Adrenal gland (tissue), 19 donors: ENCODE measurements at places on chromosomes 7 and 10. TPM values are rescaled to one million over a fixed set of nuclear protein-coding genes. Genes with fewer than 3 reads are reported as not detected.

- H3K36me3 ChIP-seq = no peaks in the 10 kb centered on the region
- H3K4me1 ChIP-seq = no peaks in the 10 kb centered on the region
- no peak for DNase-seq
- H3K27me3 ChIP-seq = no peaks in the 10 kb centered on the region
- H3K4me3 ChIP-seq = no peak overlapping the region
Measured at GRCh38 chr7:9307131-9307530, 873.7 kb downstream of the NXPH1 start.

- no peaks in the 10 kb centered on the region for H3K36me3 ChIP-seq
- no peak overlapping the region for H3K4me3 ChIP-seq
Measured at GRCh38 chr10:97234400-97234799, 48.6 kb upstream of the SLIT1 start.

GRCh38 chr10:725302-725701, 35.8 kb upstream of the DIP2C start:
- H3K36me3 ChIP-seq = no peaks in the 10 kb centered on the region
- no peak for DNase-seq
- no peak overlapping the region for H3K4me3 ChIP-seq
- no peak overlapping the region for H3K27ac ChIP-seq
- H3K4me1 ChIP-seq = no peaks in the 10 kb centered on the region

DNA sequence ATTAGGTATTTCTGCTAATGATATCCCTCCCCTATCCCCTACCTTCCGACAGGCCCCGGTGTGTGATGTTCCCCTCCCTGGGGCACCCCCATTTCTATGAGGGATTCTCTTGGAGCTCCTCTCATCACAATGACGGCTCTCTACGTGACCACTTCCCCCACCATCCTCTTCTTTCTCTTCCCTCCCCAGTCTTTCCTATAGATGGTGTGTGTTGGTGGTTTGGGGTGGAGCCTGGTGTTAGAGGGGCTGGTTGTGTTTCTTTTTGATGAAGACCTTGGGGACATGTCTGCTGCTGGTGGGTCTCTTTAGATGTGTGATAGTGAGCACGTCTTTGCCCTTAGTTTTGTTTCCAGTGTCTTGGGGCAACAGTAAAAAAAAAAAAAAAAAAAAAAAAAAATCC, 28.6 kb downstream of the RPS24 start:
- H3K27me3 ChIP-seq = no peaks in the 10 kb centered on the region
- no peak for DNase-seq
- no peak overlapping the region for H3K27ac ChIP-seq
- H3K4me1 ChIP-seq = no peaks in the 10 kb centered on the region
- H3K4me3 ChIP-seq = no peak overlapping the region

- no peak overlapping the region for H3K27ac ChIP-seq
- H3K27me3 ChIP-seq = no peaks in the 10 kb centered on the region
- no peak overlapping the region for H3K4me3 ChIP-seq
Measured at GRCh38 chr7:96299496-96299895, 22.4 kb downstream of the SLC25A13 start.

DNA sequence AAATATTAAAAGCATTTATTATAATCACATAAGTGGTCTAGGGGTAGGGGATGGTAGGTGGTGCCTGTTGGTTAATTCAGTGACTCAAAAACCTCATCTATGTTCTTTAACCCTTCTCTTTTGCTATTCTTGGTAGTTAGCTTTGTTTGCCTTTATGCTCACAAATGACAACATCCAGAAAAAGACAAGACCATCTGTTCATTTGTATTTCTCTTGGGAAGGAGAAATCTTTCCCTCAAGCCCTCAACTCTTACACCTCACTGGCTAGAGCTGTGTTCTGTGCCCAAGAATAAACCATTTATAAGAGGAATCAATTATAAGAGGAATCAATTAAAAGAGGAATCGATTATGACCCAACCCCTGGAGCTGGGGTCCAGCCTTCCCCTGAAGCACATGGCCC, 10.8 kb upstream of the IFRD1 start:
- no peaks in the 10 kb centered on the region for H3K27me3 ChIP-seq
- no peak for DNase-seq
- H3K36me3 ChIP-seq = no peaks in the 10 kb centered on the region
- no peak overlapping the region for H3K4me3 ChIP-seq
- H3K4me1 ChIP-seq = no peaks in the 10 kb centered on the region

- no peaks in the 10 kb centered on the region for H3K36me3 ChIP-seq
- H3K27me3 ChIP-seq = no peaks in the 10 kb centered on the region
- peaks cover 12% of the 10 kb centered on the region for H3K4me1 ChIP-seq
- no peak overlapping the region for H3K4me3 ChIP-seq
Measured at GRCh38 chr10:124224331-124225028, 131.1 kb upstream of the CHST15 start.

DNA sequence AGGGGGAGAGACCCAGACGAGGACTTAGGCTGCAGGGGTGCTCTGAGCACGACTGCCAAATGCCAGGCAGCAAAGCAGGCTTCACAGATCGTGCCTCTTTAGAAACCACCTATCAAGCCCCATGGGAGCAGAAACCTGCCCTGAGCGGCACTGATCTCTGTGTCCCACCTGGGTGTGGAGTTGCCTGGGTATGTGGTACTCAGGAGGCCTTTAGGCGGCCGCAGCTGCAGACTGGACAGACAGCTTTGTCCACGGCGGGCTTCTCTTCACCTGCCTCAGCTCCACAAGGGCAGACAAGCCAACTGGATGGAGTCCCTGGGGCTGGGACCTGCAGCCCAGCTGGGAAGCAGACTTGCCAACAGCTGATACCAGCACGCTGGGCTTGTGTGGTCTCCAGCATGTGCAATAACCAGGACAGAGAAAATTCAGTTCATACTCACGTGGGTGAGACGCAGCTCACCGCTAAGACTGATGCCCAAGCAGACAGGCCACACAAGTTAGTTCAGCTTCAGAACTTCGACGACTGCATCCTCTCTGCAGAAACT, 163.2 kb downstream of the EBF3 start:
- no peaks in the 10 kb centered on the region for H3K27me3 ChIP-seq
- no peak overlapping the region for H3K4me3 ChIP-seq
- no peaks in the 10 kb centered on the region for H3K36me3 ChIP-seq
- H3K4me1 ChIP-seq = no peaks in the 10 kb centered on the region

SUV39H2 gene
- 1.8 TPM for polyA plus RNA-seq

DNA sequence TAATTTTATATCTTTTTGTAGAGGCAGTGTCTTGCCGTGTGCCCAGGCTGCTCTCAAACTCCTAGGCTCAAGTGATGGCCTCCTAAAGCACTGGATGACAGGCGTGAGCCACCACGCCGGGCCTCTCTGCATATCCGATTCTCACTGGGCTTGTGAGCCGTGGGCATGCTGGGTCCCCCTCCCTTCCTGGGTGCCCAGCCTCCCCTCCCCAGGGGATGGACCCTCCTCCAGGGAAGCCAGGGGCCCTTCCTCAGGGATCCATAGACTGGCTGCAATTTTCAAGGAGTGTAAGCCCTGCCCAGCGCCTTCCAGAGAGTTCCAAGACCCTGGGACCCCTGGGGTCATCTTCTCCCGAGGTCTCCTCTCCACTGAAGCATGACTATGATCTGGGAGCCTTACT, 23.7 kb upstream of the ELFN1 start:
- DNase-seq = no peak
- H3K27ac ChIP-seq = no peak overlapping the region
- no peaks in the 10 kb centered on the region for H3K36me3 ChIP-seq
- peaks cover 14% of the 10 kb centered on the region for H3K4me1 ChIP-seq
- peaks cover 14% of the 10 kb centered on the region for H3K27me3 ChIP-seq
- H3K4me3 ChIP-seq = no peak overlapping the region

- H3K36me3 ChIP-seq = no peaks in the 10 kb centered on the region
- H3K4me3 ChIP-seq = no peak overlapping the region
- no peaks in the 10 kb centered on the region for H3K27me3 ChIP-seq
- no peaks in the 10 kb centered on the region for H3K4me1 ChIP-seq
- DNase-seq = peak; percentile 5
- peak overlapping the region; percentile 79 for H3K27ac ChIP-seq
Measured at GRCh38 chr7:471191-471865, 48.3 kb downstream of the PDGFA start.

DNA sequence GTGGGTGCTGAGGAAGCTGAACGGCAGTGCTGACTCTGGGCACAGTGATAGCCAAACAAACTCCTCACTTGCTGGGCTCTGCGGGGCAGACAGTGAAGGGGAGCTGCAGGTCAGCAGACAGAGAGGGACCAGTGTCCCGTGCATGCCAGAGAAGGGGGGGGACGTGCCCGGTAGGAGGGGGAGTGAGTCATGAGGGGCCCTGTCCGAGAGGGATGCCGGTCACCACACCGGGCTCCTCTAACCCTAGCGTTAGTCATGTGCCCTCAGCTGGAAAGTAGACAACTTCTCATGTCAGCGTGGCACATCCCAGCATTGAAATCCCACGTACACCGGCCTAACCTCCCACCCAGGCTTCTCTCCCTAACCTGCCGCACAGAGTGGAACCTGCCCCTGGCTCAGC, 117.1 kb upstream of the DPP6 start:
- DNase-seq = no peak
- no peaks in the 10 kb centered on the region for H3K4me1 ChIP-seq
- H3K27ac ChIP-seq = no peak overlapping the region
- H3K27me3 ChIP-seq = no peaks in the 10 kb centered on the region
- H3K36me3 ChIP-seq = no peaks in the 10 kb centered on the region
- H3K4me3 ChIP-seq = no peak overlapping the region

MSMB gene
- not detected for polyA plus RNA-seq

EPHA1 gene
- polyA plus RNA-seq = 0.07 TPM

MOGAT3 gene
- polyA plus RNA-seq = not detected

- no peaks in the 10 kb centered on the region for H3K36me3 ChIP-seq
- H3K4me1 ChIP-seq = no peaks in the 10 kb centered on the region
- no peak overlapping the region for H3K4me3 ChIP-seq
- H3K27me3 ChIP-seq = no peaks in the 10 kb centered on the region
Measured at GRCh38 chr7:82755705-82756551, 312.4 kb upstream of the CACNA2D1 start.

GRCh38 chr7:50782375-50783208, at the start of gene GRB10:
GRB10 (minus strand) TSS chr7:50782896; CDS start chr7:50732322, 50,574 bp downstream.
- DNase-seq = peak; percentile 78
- no peaks in the 10 kb centered on the region for H3K27me3 ChIP-seq
- H3K36me3 ChIP-seq = no peaks in the 10 kb centered on the region
- H3K4me1 ChIP-seq = peaks cover 45% of the 10 kb centered on the region
- peak within 1 kb of the TSS; percentile 58 for H3K4me3 ChIP-seq

GRCh38 chr7:155181768-155182167, 111.6 kb downstream of the HTR5A start:
- H3K4me3 ChIP-seq = no peak overlapping the region
- no peak overlapping the region for H3K27ac ChIP-seq

DNA sequence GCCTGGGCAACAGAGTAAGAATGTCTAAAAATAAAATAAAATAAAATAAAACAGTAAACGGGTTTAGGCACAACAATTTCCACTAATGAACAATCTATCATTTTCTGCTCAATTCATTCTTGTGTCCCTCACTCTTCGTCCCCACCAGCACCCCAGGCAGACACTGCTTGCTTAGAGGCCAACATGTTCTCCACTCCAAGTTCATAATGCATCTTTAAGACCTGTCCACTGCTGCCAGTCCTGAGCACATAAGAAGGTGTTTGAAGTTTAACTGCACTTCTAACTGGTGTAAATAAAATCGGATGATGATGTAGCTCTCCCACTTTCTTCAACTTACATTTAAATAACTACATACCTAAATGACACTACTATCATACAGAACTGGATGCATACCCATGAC, 13.2 kb downstream of the PDLIM1 start:
- H3K27me3 ChIP-seq = no peaks in the 10 kb centered on the region
- H3K27ac ChIP-seq = no peak overlapping the region
- no peak overlapping the region for H3K4me3 ChIP-seq
- no peak for DNase-seq
- peaks cover 4% of the 10 kb centered on the region for H3K4me1 ChIP-seq
- no peaks in the 10 kb centered on the region for H3K36me3 ChIP-seq

- no peak overlapping the region for H3K4me3 ChIP-seq
- peak; percentile 83 for DNase-seq
- peaks cover 19% of the 10 kb centered on the region for H3K4me1 ChIP-seq
Measured at GRCh38 chr7:100130608-100131453, 4.1 kb downstream of the MBLAC1 start.

DNA sequence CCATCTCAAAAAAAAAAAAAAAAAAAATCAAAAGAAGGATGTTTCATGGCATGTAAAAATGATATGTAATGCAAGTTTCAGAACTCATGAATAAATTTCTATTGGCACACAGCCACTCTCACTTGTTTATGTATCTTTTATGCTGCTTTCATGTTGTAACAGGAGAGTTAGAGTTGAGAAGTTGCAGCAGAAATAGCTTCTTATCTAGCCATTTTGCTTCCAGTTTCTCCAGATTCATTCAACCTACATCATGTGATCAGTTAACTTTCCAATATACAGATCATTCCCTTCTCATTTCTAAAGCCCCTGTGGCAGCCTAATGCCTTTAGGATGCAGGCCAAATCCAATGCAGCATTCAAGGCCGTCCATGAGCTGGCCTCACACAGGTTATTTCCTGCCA, 30.4 kb downstream of the ZNF786 start:
- no peaks in the 10 kb centered on the region for H3K36me3 ChIP-seq
- H3K27me3 ChIP-seq = no peaks in the 10 kb centered on the region
- no peak overlapping the region for H3K4me3 ChIP-seq
- peak overlapping the region; percentile 47 for H3K27ac ChIP-seq
- peak; percentile 25 for DNase-seq
- H3K4me1 ChIP-seq = peaks cover 6% of the 10 kb centered on the region

DNA sequence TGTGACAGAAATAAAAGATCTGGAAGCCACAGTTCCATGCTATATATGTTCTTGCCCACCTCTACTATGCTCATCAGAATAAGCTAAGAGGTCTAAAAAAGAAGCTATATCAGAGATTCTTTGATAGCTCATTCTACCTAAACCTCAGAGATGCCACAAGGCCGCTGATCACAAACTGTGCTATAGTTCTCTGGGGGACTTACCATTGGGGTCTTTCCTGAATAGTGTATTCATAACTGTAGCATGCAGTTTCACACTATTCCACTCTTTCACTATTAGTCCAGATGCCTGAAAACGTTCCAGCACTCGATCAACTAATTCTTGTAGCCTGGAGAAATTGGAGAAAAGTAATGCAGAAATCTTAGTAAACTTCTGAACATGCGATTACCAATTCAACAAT, 44.5 kb upstream of the SPOCK2 start:
- no peak for DNase-seq
- H3K4me3 ChIP-seq = no peak overlapping the region
